ENCODE measurements at places on chromosomes 4 and X. TPM values are rescaled to one million over a fixed set of nuclear protein-coding genes. Genes with fewer than 3 reads are reported as not detected.

GRCh38 chrX:106919932-106920452 lies at the start of gene CLDN2:
Gene CLDN2 (plus strand): TSS chrX:106920402. CDS start chrX:106928229, 7,827 bp downstream.
- no peak for DNase-seq

- no peak for DNase-seq
These were observed 67.8 kb upstream of the LNX1 start for GRCh38 chr4:53659112-53659511.

DNA sequence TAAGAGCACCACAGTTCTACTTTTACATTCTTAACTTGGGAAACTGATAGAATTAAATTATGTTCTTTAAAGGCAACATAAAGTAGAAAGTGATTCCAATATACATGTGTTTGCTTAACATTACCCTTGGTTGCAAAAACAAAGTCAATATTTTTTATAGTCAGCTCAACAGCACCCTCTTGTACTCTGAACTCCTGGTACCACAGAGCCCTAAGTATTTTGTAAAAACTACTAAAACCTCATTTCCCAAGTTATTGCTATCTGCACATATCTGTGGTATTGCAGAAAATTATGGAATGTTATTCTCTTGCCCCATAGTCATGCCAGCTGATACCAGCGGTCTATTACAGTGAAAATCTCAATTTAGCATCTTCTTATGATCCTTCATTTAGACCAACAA lies 2.9 kb downstream of the KIF4A start:
- DNase-seq, result no peak

Gene DMRTC1
- not detected for total RNA-seq

Gene PF4V1
- not detected for total RNA-seq

Gene KCND1
- 0.57 TPM for total RNA-seq

Gene CTAG2
- not detected for total RNA-seq

DNA sequence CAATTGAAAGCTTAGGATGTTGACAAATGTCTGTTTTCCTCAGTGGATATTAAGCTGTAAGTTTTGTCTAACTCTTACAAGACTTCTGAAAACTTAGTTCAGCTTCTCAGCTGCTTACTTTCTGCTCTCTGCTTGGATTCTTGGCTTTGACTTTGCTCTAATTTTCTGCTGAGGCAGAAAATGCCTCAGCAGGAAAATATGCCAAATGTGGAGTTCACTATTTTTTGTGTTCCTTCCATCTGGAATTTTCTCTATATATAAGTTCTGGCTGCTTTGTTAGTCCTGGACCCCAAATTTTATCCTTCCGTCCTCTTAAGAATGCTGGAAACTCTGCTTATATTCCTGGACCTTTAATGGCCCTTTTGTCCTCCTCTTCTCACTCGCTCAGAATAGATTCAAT lies 352.6 kb upstream of the NWD2 start:
- DNase-seq, result no peak

DNA sequence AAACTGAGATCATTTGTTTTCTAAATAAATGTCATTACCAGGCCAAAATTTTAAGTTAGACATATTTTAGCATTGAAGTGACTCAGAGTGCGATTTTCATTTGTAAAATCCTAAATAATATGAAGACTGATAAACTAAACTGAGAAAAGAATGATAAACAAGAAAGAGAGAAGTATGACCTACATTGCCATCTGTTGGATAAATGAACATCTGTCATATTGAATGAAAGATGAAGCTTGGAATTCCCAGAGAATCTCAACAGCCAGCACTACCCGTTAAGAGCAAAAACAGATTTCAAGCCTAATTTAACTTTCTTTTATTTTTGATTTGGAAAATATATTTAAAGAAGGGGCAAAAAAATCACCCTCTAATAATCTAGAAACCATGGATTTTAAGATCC lies 591.0 kb upstream of the ATOH1 start:
- DNase-seq, result no peak

Gene TECRL
- not detected for total RNA-seq

DNA sequence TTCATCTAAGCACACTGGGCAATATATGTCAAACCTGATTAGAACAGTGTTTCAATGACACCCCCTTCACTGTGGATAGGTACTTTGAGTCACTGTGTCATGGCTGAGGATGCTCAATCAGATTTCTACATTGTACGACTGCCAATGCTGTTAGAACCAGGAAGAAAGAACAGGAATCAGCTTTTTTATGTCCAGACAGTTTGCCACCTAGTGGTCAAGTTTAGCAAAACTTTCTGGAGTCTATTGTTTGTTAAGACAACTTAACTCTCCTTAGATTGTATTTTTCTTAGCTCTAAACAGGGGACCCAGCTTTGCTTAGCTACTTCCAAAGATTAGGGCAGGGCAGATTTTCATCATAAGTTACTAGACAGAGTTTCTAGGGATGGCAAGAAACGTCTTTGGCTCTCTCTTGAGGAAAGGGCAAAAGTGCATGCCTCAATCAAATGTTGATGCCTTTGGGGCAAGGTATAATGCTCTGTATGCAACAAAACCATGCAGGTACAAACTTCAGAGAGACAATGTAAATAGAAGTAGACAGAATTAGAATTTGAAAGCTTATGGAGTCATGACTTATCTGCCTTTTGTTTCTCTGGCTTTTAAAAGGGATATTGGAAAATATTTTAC lies 40.5 kb upstream of the BMP3 start:
- DNase-seq, result no peak

Gene USP26
- total RNA-seq, result not detected

DNA sequence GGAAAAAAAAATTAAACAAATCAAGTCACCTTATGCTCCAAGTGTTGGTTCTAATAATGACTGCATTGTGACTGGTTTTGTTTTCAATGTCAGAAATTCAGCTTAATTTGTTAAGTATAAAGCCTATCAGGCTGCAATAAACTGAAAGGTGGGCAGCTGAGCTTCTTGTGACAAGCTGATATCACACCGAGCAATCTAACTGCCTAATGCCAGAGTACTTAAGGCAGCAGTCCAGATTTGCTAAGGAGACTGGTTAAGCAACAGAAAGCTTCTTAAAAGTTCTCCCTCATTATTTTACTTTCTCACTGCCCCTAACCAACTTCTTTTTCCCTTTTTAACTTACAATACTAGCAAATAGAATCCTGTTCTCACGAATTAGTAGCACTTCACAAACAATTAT lies 201.0 kb downstream of the MAB21L2 start:
- DNase-seq, result no peak

DNA sequence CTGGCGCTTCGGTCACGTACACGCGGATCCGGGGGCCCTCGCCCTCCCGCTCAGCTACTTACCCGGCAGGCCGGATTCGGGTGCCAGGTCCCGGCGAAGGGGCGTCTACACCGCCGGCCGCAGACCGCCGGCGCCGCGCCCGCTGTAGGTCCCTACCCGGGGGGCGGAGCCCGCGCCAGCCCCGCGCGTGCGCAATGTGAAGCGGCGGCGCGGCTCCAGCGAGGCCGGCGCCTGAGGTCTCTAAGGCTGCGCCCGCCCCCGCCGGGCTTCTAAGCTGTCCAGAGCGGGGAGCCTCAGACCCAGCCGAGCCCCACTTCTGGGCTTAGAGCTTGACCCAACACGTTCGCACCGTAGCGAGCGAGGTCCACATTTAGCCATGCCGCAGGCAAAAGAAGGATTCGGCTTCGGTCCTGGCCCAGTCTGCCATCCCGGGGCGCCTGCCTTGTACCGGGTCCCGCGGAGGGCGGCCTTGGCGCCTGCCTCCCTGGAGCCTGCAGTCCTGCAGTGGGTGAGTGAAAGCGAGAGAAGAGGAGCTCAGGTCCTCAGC lies at the start of gene ZNF518B:
Gene ZNF518B (minus strand): TSS at position 172 of the 547 bp plus-strand sequence. CDS start 11,098 bp downstream, outside the sequence.
- DNase-seq, result no peak

Gene CORIN
- 0.44 TPM for total RNA-seq

Gene PPP1R3F
- total RNA-seq, result 10.7 TPM

- no peak for DNase-seq
These were observed 82.2 kb upstream of the HELT start for GRCh38 chr4:184936071-184936470.

DNA sequence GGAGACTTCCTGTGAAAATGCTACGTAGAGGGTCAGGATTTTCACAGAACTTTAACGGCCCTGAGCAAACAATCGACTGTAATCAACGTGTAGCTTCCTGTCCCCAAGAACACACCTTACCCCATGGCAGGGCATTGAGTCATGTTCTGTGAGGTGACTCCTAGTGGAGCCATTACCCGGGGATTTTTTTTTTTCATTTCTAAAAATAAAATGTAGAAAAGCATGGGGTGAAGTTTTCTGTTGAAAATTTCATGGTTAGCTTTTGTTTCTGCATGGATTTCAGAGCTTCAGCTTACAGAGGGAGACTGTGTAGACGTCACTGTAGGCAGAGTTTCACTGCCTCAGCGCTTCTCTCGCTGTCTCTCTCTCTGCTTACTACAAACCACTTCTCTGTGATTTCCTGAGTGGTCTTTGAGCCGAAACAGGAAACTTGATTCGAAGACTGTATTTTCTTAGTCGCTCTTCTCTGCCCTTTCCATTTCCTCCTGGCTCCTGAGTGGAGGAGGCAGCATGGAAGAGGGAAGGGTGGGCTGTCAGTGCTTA lies 111.7 kb downstream of the NFKB1 start:
- DNase-seq, result no peak

Gene DMP1
- not detected for total RNA-seq

Gene RASSF6
- 2.8 TPM for total RNA-seq

Gene FOXR2
- not detected for total RNA-seq

GRCh38 chrX:110046001-110046400 lies 43.1 kb downstream of the TMEM164 start:
- DNase-seq, result no peak

GRCh38 chrX:74450803-74451449 lies 29.6 kb downstream of the SLC16A2 start:
- DNase-seq, result no peak

GRCh38 chrX:136347706-136348105 lies 46.9 kb downstream of the ADGRG4 start:
- DNase-seq, result no peak

Gene PPBP
- not detected for total RNA-seq

DNA sequence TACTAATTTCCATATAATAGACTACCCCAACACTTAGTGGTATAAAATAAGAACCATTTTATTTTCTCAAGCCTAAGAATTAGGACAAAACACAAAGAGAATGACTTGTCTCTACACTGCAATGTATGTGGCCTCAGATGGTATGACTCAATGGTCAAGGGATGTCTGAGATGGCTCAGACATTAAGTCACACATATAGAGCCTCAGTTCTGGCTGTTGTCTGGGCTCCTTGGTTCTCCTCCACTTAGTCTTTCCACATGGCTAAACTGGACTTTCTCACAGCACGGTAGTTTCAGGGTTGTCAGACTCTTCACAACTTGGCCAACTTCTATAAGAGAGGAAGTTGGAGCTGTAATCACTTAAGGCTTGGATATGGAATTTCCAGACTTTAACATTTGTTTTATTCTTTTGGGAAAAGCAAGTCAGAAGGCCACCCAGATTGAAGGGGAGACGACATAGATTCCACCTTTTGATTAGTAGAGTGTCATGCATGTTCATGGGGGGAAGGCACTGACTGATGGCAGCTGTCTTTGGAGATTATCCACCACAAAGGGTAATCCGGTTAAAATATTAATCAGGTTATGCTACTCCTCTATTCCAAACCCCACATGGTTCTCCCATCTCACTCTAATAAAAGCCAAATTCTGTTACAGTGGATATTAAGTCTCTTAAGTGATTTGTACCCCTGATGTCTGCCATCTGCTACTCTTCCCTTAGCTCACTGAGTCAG lies 9.4 kb downstream of the IL15 start:
- DNase-seq, result no peak

Gene NR0B1
- total RNA-seq, result not detected

- no peak for DNase-seq
These were observed 7.2 kb downstream of the RPL9 start for GRCh38 chr4:39451423-39452023.

- no peak for DNase-seq
These were observed 374.9 kb upstream of the TECRL start for GRCh38 chr4:64784125-64784524.

- no peak for DNase-seq
These were observed 277.0 kb upstream of the EDA2R start for GRCh38 chrX:66915893-66916292.

- DNase-seq, result no peak
These were observed 34.4 kb upstream of the CENPU start for GRCh38 chr4:184768296-184768695.

Gene GSX2
- not detected for total RNA-seq

- DNase-seq, result no peak
These were observed 12.2 kb upstream of the WFS1 start for GRCh38 chr4:6257247-6258025.

DNA sequence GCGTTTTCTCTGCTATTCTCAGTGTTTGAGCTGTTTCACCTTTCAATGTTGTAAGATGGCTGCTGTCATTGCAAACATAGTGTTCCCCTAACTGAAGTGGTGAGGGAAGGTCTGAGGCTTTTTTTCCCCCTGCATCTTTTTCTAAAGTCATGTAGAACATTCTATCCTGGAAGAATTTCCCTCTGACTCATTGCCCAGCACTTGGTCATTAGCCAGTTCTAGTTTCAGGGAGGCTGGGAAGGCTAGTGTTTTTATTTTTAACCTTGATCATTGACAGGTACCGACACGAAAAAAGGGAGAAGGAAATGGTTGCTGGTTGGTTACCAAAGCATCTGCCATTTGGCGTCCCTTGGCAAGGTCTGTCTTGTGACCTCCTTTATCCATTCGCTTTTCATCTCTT lies 6.6 kb downstream of the LANCL3 start:
- no peak for DNase-seq

DNA sequence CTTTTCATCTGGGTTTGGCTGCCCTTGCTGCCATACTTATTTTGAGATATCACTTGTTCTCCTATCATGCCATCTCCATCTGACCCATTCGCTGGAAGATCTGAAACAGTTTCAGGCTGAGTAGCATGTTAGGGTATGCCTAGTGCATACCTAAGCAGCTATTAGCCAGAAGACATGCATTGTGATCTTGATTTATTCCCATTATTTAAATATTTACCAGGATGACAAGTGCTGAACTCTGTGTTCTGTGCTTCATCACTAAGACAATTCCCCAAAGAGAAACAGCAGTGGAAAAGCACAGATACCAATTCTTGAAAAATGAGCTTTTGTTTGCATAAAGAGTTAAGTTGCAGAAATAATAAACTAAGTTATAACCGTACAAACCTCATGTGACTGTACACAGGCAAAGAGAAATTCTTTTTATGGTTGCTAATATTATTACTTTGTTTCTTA lies 271.0 kb upstream of the ARSJ start:
- no peak for DNase-seq

Gene ZCCHC12
- not detected for total RNA-seq

Gene SPOCK3
- not detected for total RNA-seq

GRCh38 chrX:119495734-119496726 lies 27.8 kb downstream of the SLC25A5 start:
- no peak for DNase-seq
